Substantia nigra (tissue), 51 donors: ENCODE measurements at places on chromosomes 1 and 21.
A peak's percentile ranks its signal among the peaks of the same experiment; 100 is the strongest.

GRCh38 chr1:41305576-41306363, 55.5 kb upstream of the FOXO6 start:
- DNase-seq, result no peak

DNA sequence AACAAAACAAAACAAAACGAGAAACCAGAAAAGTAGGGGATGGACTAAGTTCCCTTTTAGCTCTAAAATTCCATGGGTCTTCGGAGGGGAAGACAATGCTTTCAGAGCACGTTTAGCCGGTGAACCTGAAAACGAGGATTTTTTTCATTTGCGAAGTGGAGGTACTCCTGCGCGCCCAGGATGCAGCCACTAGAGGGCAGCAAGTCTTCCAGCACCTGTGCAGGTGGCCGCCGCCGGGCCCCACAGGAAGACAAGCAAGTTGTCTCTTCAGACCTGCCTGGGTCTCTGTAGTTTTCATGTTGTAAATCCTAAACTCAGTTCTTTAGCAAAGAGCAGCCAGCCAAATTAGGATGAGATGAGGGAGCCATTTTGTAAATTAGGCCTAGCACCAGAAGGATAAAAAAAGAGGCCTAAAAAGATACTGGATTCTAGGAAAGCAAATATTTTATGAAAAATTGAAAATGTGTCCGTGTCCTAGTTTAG, 17.7 kb upstream of the SNX27 start:
- DNase-seq, result no peak

DNA sequence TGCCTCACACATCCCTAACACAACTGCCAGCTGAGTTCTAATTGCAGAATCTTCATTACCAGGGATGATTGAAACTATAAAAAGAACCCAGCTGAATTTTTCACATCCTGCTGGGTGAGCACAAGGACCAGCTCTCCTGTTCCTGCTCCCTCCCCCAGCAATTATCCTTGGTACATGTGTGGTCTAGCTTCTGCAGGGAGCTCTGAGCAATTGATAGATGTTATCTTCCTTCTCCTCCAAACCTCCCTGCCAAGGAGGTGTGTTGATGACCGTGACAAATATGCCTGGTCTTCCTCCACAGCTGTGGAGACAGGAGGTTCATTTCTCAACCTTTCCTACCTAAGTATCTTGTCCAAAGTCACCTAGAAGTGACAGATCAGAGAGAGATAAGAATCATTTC, 65.3 kb upstream of the MAN1A2 start:
- no peak for DNase-seq

- no peak for DNase-seq
Observed at GRCh38 chr1:27018316-27018715, 5.7 kb upstream of the TENT5B start.

DNA sequence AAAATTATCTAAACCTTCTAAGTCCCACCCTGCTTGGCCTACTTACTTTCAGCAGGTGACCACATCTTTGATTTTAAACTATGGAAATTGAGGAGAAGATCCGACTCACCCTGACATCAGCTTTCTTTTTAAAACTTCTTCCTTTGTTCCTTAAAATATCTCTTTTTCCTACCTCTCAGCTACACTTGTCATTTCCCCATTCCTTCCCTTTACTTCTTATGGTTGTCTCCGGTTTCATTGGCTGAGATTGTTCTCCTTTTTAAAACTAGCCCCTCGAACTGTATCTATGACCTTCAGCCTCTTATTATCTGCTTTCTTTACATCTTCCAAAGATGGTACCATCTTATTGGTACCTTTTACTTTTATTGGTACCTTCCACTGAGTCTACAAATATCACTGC, 87.8 kb upstream of the NRIP1 start:
- DNase-seq, result no peak

DNA sequence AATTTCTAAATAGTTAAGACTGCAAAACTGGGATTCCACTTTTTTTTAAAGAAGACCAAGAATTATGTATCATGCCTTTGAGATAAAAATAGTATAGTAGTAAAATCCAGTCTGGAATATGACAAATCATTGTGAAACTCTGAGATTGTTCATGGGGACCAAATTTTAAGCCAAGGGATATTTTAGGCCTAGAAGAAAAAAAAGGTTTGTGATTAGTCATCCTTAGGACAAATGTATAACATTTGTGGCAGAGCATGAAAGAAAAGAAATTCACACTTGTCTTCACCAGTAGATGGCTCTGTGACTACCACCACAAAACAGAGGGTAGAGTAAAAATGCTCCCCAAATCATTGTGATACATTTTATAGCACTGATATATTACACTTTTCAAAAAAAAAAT, 226.1 kb downstream of the KCTD3 start:
- no peak for DNase-seq

GRCh38 chr1:12343823-12344487, 114.1 kb downstream of the VPS13D start:
- DNase-seq, result no peak

- DNase-seq, result no peak
Observed at GRCh38 chr1:14282707-14283106, 315.8 kb upstream of the KAZN start.

DNA sequence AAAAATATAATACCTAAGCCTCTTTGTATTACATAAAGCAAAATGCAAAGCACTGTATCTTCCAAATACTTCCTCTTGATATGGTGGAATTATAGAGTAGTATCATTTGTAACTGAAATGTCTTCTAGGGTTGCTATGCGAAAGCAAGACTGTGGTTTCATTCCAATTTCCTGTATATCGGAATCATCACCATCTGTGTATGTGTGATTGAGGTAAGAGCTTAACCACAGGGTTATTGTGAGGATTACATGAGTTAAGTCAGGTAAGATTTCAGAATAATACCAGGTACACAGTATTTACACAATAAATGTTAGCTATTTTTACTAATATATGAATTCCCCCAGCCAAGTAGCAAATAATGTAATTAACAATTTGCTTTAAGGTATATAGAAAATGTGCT, 24.7 kb downstream of the CD53 start:
- no peak for DNase-seq

DNA sequence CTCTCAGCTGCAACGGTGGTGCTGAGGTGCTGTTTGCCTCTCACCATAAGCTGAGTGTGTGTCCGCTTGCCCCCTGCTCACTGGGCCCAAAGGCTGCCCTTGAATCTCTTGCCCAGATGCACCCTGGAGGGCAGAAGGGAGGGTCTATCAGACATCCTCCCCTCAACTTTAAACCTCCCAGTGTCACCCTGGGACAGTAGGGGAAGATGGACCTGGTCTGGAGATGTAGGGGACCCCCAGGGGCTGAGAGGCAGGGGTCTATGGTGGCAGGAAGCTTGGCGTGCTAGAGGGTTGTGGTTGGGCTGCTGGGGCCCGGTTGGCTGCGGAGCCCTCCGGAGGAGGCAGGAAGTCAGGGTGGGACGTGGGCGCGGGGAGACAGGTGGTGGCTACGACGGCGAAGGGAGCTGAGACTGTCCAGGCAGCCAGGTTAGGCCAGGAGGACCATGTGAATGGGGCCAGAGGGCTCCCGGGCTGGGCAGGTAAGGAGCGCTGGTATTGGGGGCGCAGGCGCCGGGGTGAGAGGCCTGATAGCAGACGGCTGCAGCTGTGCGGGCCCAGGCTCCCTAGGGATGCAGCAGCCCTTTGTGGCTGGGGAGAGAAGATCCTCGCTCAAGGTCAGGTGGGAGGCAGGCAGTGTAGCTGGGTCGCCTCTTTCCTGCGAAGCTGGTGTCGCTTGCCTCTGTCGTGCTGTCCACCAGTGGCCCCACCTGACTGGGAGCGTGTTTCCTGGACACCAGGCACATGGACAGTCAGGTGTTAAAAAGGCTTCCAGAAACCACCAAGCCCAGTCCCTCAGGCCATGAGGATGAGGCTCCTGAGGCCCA, at the start of gene LCK:
TSS of gene LCK (plus strand) at position 373 of the 824 bp plus-strand sequence. CDS start 23,065 bp downstream, outside the sequence.
- no peak for DNase-seq

DNA sequence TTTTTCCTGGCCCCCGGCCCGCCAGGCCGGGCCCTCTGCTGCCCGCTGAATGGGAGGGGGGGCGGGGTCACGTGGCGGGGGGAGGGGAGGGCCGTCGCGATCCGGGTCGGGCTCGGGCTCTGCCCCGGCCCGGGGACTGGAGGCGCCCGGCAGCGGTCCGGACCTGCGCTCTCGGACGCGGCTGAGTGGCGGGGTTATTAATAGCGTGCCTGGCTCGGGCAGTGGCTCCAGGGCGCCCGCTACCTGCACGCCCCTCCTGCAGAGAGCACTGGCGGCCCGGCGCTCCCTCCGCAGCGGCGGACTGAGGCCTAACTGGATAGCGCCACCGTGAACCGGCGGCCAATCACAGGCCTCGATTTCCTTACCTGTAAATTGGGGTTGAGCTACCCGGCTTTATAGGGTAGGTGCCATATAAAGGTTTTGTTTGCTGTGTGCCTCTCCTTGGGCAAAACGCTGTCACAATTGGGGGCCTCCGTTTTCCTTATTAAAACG, 28.1 kb downstream of the AHDC1 start:
- DNase-seq, result peak; percentile 52

GRCh38 chr1:52479076-52479475, 73.8 kb downstream of the TUT4 start:
- DNase-seq, result no peak
